ENCODE measurements at places on chromosomes 2 and 18. TPM values are rescaled to one million over a fixed set of nuclear protein-coding genes. Genes with fewer than 3 reads are reported as not detected.

Gene RTN4
- 489 TPM for total RNA-seq

Gene RAPGEF4
- 0.54 TPM for total RNA-seq

Gene OSGEPL1
- 4.7 TPM for total RNA-seq

Gene CIB4
- 0.34 TPM for total RNA-seq

Gene RGPD3
- total RNA-seq, result 0.20 TPM

Gene GALNT13
- 9.9 TPM for total RNA-seq

Gene VAMP8
- total RNA-seq, result 15.2 TPM

Gene ZNF512
- total RNA-seq, result 18.8 TPM

Gene FZD7
- total RNA-seq, result 5.4 TPM

Gene SEPTIN10
- total RNA-seq, result 49.0 TPM

Gene LYPD1
- total RNA-seq, result 21.5 TPM

Gene OTOS
- not detected for total RNA-seq

Gene DGKD
- 103 TPM for total RNA-seq

Gene MAPRE2
- 14.3 TPM for total RNA-seq

Gene ADI1
- 64.3 TPM for total RNA-seq

Gene BOK
- total RNA-seq, result 32.1 TPM

Gene CXCR4
- total RNA-seq, result 0.28 TPM

Gene PLB1
- total RNA-seq, result 1.1 TPM

Gene IL1RL2
- not detected for total RNA-seq

Gene TMEM18
- 50.2 TPM for total RNA-seq

Gene KCNIP3
- total RNA-seq, result 2.4 TPM

Gene EFR3B
- 14.7 TPM for total RNA-seq

Gene HRH4
- not detected for total RNA-seq

Gene ALPI
- not detected for total RNA-seq

Gene DHRS9
- total RNA-seq, result 2.8 TPM

Gene OTX1
- 4.7 TPM for total RNA-seq

Gene FAM161A
- total RNA-seq, result 8.2 TPM

Gene MBD1
- 38.6 TPM for total RNA-seq

Gene ITSN2
- 22.1 TPM for total RNA-seq

Gene IL1RN
- total RNA-seq, result 0.46 TPM

Gene TIMM21
- 57.1 TPM for total RNA-seq

Gene KIF5C
- 0.43 TPM for total RNA-seq

Gene MC4R
- total RNA-seq, result not detected

Gene IHH
- total RNA-seq, result 0.22 TPM

Gene MC2R
- not detected for total RNA-seq

Gene WDR43
- total RNA-seq, result 76.4 TPM

Gene AGXT
- total RNA-seq, result not detected

Gene GALNT3
- not detected for total RNA-seq

Gene AQP12A
- not detected for total RNA-seq

Gene ME2
- 42.7 TPM for total RNA-seq

Gene CHST10
- total RNA-seq, result 15.6 TPM

Gene SGPP2
- total RNA-seq, result 0.29 TPM

Gene COL3A1
- 0.27 TPM for total RNA-seq

Gene TMEM37
- 1.8 TPM for total RNA-seq

Gene FN1
- 174 TPM for total RNA-seq

Gene PRADC1
- 26.1 TPM for total RNA-seq

Gene BMPR2
- total RNA-seq, result 13.7 TPM

Gene ABCB11
- total RNA-seq, result 0.01 TPM
